ENCODE measurements at places on chromosomes 6 and 20.
A peak's percentile ranks its signal among the peaks of the same experiment; 100 is the strongest.

GRCh38 chr6:17851720-17852161, 135.7 kb downstream of the KIF13A start:
- no peak for DNase-seq

DNA sequence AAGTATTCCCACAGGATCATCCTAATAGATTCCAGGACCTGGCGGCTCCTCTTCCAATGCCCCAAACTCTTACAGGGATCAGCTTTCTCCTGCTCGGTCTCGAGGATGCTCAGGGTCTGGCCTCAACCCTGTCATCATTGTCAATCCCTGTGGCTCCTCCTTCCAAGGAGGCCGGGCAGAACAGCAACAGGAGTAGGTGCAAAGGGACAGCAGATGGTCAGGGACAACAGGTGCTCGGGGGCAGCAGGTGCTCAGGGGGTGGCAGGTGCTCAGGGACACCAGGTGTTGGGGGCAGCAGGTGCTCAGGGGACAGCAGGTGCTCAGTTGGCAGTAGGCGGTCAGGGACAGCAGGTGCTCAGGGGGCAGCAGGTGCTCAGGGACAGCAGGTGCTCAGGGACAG, 84.8 kb downstream of the TTLL2 start:
- DNase-seq: no peak

- DNase-seq: no peak
These were observed 801 bp downstream of the TBPL1 start for GRCh38 chr6:133953634-133954415.

GRCh38 chr6:149221774-149222070, 95.8 kb upstream of the TAB2 start:
- no peak for DNase-seq

DNA sequence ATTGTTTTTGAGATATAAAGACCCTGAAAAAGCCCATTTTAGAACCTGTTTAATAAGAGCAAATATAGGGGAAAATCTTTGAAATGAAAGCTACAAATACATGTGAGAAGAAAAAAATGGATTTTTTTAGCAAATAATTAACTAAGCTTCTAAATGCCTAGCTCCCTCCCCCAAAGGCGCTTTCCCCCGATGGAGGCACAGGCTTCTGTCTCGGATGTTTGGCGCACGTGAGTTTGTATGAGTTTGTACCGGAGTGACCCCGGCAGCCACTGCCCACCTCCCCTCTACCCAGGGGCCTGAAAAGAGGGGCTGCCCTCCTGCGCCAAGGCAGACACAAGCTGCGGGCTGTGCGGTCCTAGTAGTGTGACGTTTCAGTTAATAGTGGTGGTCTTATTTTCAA, 50.4 kb upstream of the TMEM181 start:
- no peak for DNase-seq

GRCh38 chr6:14882394-14883026, 363.4 kb upstream of the JARID2 start:
- no peak for DNase-seq

DNA sequence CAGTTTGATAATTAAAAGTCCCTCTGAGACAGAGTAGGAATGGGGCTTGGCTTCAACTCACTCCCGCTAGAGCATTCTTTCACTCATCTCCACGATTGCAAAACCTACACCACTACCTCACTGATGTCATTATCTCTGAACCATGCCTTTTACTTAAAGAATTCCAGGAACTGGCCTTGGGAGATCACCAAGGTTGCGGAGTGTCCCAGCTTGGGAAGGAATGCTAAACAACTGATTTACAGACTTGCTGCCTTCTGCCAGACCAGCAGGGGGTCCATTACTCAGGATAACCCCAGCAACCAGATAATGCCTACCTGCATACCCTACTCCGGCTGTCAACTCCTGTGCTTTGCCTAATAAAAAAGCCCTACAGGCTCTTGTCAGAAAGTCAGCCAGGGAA, 102.2 kb upstream of the RALGAPA2 start:
- no peak for DNase-seq

DNA sequence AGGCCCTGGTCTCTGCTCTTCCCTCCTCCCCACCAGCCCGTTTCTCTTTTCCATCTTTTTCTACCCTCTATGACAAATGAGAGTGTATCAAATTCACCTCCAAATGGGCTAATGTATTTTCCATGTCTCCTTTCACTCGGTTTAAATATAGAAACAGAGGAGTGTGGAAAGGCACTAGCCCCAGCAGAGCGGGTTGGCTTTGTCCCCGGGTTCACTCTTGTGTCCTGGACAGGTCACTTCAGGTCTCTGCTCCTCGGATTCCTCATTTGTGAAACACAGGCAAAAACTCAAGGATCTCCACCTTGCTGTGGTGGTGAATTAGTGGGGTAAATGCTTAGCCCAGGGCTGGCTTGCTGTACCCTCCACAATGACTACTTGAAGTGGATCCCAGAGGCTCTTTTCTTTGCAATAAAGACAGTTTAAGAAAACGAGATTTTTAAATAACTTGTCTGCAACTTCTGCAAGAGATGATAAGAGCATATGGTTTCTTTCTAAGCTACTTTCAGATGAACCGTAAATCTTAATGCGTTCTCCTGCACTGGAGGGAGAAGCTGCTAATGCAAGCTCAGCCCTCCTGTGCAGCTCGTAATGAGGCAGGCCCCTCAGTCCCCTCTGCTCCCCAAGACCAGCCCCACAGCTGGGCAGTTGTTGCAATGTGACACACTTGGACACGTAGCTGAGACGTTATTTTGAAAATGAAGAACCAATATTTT, 292.9 kb downstream of the THBS2 start:
- no peak for DNase-seq

DNA sequence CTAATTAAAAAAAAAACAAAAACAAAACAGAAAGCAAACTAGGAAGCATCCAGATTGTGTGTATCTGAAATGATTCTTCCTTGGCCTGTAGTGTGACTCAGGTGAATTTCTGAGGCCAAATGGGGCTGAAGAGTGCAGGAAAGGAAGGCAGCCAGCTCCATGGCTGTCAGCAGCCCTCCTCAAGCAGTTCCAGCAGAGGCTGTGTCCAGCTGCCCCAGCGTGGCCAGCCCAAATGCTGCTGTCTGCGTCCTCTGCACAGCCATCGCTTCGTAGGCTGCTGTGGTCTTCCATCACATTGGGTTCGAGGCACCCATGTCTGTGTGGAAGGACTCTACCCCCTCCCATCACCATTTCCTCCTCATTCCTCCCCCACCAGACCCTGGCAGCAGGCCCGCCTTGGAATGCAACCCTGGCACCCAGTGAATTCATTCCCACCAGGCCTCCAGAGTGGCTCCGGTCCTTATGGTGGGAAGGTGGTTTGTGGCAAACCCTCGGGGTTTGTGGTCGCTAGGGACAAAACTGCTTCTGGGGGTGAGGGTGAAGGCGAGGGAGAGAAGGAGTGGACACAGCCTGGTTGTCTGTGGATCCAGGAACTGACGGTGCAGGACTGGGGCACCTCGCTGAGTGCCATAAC, 81.5 kb downstream of the MYLK4 start:
- DNase-seq: no peak

- DNase-seq: no peak
These were observed 781.7 kb upstream of the CITED2 start for GRCh38 chr6:140156131-140156530.

- DNase-seq: no peak
These were observed 518.7 kb upstream of the MAP3K7 start for GRCh38 chr6:91105532-91105931.

GRCh38 chr6:163616452-163616851, 201.9 kb downstream of the QKI start:
- DNase-seq: no peak

- no peak for DNase-seq
These were observed 42.0 kb upstream of the GMPR start for GRCh38 chr6:16196260-16196983.

DNA sequence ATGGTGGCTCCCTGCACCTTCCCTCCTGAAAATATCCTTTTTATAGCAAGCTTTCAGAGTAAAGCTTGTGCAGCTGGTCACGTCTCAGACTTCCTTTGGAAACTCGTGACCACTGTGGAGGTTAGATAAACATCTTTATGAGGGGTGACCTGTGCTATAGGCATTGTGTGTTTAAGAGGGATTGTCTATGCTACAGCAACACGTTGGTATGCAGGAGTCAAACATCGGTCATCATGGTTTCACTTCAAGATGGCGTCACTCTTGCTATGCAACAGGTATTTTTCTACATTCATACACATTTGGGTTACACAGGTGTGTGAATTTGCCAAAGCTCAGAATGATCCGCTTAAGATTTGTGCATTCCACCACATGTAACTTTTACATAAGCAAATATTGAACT, 14.6 kb upstream of the BLCAP start:
- DNase-seq: no peak

DNA sequence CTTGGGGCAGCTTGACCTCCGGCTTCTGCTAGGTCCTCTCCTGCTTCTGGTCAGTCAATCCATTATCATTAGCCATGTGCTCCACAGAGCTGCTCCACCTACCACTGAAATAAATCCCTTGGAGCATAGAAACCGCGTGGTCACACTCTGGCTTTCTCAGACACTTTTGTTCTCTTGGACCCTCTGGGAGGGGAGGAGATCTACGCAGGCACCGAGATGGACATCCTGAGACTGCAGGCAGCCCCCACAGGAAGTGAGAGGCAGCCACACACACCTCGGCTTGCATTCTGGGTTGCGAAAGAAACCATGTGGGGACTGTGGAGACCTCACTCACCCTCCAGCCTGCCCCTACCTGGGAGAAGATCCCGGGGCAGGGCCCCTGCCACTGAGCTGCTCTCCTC, 79.5 kb downstream of the FYN start:
- DNase-seq: no peak

GRCh38 chr6:166540631-166541331, 45.7 kb downstream of the RAMACL start:
- DNase-seq: peak; percentile 41

DNA sequence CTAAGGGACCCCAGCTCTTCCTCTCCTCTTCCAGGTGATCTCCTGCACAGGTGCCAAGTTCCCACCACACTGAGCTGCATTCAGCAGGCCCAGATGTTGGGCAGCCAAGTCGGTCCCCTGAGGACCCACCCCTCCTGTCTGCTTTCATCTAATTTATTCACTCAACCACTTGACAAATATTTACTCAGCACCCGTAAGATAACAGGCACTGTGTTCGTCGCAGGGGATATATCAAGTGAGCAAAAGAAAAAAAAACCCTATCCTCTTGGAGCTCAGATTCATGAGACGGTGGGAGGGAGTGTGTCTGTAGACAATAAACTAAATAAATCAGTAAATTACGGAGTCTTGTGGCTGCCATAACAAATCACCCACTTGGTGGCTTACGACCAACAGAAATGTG, 143.6 kb downstream of the MRPL14 start:
- DNase-seq: no peak

- DNase-seq: no peak
These were observed 140.9 kb downstream of the GJA10 start for GRCh38 chr6:90035047-90035723.

GRCh38 chr6:148265054-148265453, 77.6 kb upstream of the SASH1 start:
- DNase-seq: no peak

DNA sequence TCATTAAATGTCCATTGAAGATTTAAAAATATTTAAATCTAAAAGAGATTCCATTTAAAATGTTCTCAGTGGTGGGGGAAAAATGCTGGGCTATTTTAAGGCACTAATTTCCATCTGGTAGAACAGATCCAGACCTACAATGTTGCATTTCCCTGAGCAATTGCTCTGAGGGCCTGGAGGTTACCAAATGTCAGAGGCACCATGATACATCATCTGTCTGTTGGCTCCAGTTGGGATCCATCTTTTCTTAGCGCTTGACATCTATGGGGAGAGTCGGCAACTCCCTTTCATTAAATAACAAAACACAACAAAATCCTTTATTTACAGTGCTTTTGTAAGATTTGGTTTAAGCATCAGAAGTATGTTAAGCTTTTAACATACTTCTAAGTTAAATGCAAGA, 224.5 kb downstream of the FOXC1 start:
- no peak for DNase-seq

- no peak for DNase-seq
These were observed 20.2 kb downstream of the MICA start for GRCh38 chr6:31423550-31423949.

- DNase-seq: peak; percentile 32
These were observed 18.2 kb downstream of the GPX5 start for GRCh38 chr6:28543651-28544610.

GRCh38 chr6:100990070-100990469, 108.9 kb upstream of the ASCC3 start:
- no peak for DNase-seq

- DNase-seq: no peak
These were observed 18.9 kb upstream of the CALHM5 start for GRCh38 chr6:116492331-116493067.

GRCh38 chr6:72381076-72381475, 240.8 kb upstream of the KCNQ5 start:
- DNase-seq: no peak

- DNase-seq: no peak
These were observed 180.5 kb downstream of the OGFRL1 start for GRCh38 chr6:71468841-71469700.

DNA sequence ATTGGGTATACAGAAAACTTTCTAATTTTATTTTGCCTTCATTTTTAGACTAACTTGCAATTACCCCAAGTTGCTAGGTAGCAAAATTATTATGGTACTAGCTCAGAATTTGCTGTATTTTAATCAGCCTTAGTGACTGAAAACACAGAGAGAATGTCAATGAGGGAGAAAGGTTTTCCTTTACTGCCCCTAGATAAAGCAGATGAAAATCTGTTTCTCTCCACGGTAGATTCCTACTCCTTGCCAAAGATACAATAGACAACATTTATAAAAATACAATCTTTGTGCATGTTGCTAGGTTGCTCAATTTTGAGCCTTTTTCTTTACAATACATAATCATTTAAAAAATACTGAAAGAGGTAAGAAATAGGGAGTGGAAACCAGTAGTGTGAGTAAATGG, 222.2 kb downstream of the BCKDHB start:
- no peak for DNase-seq

DNA sequence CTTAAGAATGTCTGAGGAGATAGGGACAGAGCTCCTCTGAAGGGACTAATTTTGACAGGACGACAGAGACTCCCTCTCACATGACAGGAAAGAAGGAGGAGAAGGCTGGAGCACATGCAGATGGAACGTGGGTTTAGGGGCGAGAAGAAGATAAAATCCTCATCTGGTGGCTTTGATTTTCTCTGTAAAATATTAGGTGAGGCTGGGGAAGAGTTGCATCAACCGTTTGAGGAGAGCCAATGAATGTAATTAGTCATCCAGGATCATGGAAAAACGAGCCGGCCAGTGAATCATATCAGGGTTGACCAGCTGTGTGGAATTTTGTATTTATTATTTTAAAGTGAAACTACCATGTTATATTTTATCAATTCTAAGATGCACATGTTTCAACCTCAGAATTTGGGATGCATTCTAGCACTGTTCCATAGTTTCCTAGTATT, 46.9 kb upstream of the ADGRF4 start:
- DNase-seq: no peak
